Cortex of kidney (tissue), 1 donor: ENCODE measurements at places on chromosomes 2 and 18.

DNA sequence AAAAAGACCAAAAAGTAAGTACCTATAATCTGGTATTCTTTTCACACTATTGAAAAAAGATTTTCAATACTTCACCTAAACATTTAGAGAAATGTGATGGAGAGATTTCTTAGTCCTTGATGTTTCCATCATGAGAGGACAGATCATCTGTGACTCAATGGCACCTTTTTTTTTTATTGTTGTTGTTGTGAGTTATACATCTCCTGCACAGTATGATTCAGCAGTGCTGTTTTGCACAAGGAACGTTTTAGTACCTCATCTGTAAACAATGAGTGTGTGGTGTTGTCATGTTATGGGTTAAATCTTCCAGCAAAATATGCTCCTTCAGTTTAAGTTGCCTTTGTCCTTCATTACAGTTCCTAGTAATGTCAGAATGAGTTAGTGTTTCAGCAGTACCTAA, 2.2 kb downstream of the KIAA1328 start:
- no peak for DNase-seq

DNA sequence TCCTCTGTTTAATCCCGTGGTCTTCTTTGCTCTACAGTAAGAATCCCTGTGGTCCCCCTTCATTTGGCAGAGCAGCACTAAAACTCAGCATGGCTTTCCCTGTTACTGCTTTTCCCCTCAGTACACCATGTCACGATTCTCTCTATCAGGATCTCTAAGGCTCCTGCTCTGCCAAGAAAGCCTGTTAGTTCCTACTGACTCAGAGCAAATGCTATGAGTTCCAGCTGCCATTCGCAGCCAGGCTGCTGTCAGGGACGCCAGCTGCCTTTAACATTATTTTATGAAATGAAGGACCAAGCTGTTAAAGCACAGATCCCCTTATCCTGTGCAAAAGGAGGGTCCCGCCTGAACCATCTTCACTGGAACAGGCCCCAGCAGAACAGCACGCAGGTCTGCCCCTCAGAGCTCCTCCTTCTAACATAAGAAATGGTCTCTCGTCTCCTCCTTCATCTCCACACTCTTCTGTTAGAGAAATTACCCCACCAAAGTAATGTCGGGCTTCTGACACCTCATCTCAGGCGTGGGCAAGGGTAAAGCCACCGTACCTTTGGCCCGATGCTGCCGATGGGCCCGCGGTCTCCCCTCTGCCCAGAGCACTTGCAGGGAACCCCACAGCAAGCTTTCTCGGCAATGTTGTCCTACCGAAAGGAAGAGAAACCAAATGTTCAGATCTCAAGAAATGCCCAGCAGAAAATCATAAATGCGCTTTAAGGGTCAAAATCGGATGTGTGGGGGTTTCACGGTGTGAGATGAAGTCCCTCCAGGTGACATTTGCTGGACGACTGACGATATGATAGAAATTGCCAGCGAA, 52.6 kb downstream of the COL6A3 start:
- DNase-seq = no peak

- DNase-seq = no peak
Observed at GRCh38 chr2:43223521-43224001, 2.8 kb downstream of the ZFP36L2 start.

GRCh38 chr2:105919191-105919811, 174.6 kb downstream of the NCK2 start:
- no peak for DNase-seq

DNA sequence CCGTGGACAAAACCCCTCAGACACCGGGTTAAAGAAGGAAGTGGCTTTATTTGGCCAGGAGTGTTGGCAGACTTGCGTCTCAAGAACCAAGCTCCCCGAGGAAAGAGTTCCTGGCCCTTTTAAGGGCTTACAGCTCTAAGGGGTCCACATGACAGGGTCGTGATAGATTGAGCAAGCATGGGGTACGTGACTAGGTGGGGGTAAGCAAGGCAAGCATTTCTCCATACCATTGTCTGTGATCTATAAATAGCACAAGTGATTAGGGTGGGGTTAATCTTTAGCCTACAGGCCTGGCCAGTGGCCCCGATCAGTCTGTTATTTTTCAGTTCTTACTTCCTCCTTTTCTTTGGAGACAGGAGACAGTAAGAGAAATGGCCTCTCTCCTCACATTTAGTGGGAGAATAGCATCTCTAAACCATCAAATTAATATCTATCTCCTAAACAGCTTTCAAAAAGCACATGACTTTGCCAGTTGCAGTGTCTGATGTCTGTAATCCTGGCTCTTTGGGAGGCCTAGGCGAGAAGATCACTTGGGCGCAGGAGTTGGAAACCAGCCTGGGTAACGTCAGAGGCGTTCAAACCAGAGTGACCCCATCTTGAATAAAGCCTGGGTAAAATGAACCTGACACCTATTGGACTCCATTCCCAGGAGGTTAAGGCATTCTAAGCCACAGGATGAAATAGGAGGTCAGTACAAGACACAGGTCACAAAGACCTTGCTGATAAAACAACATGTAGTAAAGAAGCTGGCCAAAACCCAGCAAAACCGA, 18.3 kb upstream of the CNOT11 start:
- DNase-seq = no peak

DNA sequence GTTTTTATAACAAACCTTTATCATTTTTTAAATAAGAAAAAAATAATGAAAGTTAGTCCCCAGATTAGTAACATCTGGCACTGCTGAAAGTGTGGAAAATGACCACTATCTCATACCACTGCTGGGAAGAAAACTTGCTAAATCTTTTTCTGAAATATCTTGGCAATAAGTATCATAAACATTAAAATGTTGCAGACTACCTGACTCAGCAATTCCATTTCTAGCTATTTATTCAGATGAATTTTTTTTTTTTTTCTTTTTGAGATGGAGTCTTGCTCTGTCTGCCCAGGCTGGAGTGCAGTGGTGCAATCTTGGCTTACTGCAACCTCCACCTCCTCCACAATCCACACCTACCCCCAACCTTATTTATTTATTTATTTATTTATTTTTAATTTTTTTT, 35.3 kb upstream of the SOS1 start:
- DNase-seq = no peak

GRCh38 chr18:14933049-14933851, 185.3 kb downstream of the ANKRD30B start:
- no peak for DNase-seq

GRCh38 chr2:8615576-8616281, 66.1 kb upstream of the ID2 start:
- DNase-seq = no peak

- DNase-seq = no peak
Observed at GRCh38 chr18:13760047-13760446, 33.6 kb downstream of the RNMT start.
